ENCODE measurements at places on chromosomes 13 and 19.

- no peak for DNase-seq
These were observed 2.4 kb downstream of the COX7A1 start for GRCh38 chr19:36149673-36150406.

GRCh38 chr19:16628984-16629691 lies 1.1 kb upstream of the MED26 start:
- DNase-seq: no peak

DNA sequence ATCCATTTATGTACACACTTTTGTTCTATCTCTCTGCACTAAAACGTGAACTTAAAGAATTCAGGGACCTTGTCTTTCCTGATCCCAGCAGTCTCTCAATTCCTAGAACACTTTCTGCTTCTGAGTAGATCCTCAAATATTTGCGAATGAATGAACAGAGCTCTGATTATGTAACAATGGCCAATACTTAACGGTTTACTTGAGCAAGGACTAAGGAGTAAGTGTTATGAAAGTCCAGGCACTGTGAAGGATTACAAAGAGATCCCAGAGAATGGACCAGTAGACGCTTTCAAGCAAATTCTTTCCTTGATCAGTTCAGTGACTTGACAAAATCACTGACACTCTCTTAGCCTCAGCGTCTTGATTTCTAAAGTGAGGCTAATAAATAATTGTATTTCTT lies 514.5 kb upstream of the KLHL1 start:
- no peak for DNase-seq

- DNase-seq: no peak
These were observed 2.7 kb downstream of the ING1 start for GRCh38 chr13:110716247-110716515.

- DNase-seq: no peak
These were observed 100.9 kb downstream of the NDFIP2 start for GRCh38 chr13:79581870-79582315.

DNA sequence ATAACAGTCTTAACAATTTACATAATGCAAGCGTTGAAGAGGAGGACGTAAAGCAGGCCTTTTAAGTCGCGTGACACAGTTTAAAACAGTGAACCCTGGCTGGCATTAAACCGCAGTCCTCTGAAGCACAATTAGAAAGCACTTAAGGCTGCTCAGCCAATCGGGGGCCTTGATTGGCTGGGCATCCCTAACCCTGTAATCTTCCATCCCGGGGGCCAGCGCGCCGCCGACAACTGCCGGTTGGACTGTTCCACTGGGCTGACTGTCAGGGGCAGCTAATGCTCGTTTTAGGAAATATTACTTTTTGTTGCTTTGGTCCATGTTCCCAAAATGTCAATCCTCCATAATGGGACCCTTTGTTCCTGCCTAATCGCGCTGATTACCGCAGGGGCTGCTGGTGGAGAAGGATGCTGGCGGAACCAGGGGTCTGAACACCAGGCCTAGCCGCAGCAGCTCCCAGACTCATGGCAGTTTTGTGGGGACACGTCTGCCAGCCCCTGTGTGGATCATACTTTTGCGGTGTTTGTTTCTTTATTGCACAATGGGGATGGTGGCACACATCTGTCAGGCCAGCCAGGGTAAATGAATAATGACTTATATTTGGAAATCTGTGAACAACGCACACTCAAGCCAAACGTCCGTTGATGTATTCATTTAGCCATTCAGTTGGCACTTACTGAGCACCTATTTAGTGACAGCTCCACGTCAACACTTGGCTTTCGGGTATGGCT lies 127.1 kb upstream of the SPACA7 start:
- DNase-seq: no peak

GRCh38 chr13:109224033-109224432 lies 562.4 kb downstream of the IRS2 start:
- DNase-seq: no peak

- DNase-seq: no peak
These were observed 30.4 kb upstream of the PCDH8 start for GRCh38 chr13:52878831-52879230.

DNA sequence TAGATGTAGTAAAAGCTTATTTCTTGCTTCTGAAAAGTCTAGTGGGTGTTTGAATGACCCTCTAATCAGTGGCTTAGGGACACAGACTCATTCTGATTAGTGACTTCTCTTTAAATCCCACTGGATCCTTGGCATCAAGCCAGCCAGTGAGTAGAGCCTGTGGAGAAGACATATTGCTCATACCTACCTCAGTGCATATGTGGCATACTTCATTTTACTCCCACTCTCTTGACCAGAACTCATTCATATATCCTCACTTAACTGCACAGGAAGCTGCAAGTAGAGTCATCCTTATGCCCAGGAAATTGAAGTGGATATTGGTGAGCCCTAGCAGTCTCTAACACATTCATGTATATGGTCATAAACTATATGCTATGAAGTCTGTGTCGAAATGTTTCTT lies 148.3 kb downstream of the PDS5B start:
- DNase-seq: no peak

DNA sequence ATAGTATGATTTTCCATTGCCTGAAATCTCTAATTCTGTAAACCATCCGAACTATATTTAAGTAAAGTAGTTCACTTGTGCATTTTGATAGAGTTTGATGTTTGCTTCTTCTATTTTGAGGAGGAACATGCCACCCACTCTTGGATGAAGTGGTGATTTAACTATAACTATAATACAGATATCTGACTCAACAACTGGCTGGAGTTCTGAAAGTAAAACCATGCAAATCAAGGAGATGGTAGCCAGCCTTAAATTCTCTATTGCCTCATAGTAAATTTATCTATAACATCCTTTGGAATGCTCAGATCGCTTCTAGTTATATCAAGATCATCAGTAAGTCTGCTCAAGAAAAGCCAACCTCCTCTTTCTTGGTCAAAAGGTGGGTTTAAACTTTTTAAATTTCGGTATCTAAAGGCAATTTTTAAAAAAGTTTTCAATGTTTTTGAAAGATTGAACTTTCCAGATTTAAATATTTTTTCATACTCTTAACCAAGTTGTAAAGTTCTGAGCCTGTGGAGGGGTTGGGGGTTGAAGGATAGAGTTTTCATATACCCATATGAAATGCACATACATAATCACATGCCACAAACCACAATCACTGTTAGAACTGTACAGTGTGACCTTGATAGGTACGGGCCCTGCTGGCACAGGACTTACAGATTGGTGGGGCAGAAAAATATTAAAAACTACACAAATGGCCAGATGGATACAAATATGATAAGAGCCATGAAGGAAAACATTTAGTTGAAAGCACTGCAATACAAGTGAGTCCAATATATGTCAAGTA lies 90.5 kb upstream of the RFC3 start:
- DNase-seq: no peak

DNA sequence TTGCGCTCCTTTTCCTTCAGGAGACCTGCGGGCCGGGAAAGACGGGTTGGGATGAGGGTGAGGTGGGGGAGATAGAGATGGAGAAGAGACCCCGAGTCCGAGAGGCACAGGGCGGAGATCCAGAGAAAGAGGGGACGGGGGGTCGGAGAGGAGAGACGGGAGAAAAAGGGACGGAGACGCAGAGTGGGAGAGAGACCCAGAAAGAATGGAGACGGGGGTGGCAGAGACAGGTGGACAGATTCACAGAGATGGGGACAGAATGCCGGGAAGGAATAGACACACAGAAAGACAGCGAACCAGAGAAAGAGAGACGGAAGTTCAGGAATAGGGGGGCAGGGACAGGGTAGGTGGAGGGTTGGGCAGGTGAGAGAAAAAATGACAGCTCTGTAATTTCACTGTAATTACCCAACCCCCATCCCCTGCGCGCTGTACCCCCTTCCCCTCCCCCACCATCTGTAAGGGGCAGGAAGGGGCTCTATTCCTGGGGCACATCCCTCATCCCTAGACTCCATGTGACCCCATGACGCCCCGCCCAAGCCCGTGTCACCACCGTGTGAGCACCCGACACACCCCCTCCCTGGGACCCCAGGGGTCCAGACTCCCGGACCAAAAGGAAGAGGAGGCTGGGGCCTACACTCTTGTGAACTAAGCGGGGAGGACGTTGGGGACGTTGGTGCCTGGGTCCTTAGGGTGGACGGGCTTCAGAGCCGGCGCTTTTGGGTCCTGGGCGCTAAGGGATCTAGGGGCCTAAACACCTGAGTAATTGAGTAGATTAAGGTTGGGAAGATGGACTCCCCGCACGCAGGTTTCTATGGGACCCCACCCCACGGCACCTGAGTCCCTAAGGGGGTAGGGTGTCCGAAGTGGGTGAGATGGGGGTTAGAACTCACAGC lies 967 bp downstream of the DBP start:
- no peak for DNase-seq

DNA sequence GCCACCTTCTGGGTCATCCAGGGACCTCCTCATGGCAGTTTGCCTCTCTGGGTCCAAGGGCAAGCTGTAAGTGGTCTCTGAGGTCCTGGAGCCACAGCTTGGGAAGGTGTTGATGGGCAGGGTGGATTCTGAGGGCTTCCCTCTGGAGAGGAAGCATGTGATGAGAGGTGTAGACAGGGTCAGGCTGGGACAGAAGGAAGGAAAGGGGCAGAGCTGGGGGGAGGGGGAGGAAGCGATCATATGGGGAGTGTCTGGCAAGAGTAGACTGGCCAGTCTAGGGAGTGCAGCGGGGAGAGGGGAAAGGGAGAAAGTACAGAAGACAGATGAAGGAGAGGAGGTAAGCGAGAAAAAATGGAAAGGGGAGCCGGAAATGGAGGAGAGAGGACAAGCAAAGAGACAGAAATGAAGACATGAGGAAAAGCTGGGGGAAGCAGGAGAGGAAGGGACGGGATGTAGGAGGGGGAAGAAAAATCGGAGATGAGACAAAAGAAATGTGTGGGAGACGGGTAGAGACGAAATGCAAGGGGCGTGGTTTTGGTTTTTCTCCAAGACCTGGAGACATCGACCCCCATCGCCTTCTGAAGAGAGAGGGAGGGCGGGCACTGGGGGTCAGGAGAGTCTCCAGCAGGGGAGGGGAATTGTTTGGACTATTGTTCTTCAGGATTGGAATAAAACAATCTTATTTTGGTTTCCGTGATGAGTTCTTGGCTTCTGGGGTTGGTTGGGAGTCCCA lies 26.6 kb downstream of the ZSWIM9 start:
- DNase-seq: no peak

- no peak for DNase-seq
These were observed 11.2 kb upstream of the IL4I1 start for GRCh38 chr19:49907745-49908446.

GRCh38 chr13:49395451-49395865 lies 48.4 kb downstream of the CAB39L start:
- DNase-seq: no peak

DNA sequence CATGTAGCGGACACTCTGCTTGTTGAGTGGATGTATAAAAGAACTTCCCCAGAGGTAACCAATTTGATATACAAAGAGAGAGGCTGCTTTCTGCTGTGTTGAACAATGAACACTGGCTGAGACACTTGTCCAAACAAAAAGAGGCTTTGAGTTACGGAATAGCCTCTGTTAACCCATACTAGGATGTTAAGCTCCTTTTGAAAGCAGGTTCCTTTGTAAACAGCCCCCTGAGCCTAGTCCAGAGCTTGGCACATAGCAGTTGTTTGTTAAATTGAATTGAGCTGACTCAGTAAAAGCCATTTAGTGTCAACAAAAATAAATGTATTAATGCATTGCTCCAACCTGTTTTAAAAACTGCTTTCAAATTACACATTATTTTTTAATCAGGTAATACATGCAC lies 200.1 kb downstream of the MZT1 start:
- DNase-seq: no peak

- DNase-seq: no peak
These were observed 11.7 kb downstream of the ATP7B start for GRCh38 chr13:51999510-51999911.

GRCh38 chr13:73338389-73338788 lies 279.6 kb downstream of the KLF5 start:
- DNase-seq: no peak

DNA sequence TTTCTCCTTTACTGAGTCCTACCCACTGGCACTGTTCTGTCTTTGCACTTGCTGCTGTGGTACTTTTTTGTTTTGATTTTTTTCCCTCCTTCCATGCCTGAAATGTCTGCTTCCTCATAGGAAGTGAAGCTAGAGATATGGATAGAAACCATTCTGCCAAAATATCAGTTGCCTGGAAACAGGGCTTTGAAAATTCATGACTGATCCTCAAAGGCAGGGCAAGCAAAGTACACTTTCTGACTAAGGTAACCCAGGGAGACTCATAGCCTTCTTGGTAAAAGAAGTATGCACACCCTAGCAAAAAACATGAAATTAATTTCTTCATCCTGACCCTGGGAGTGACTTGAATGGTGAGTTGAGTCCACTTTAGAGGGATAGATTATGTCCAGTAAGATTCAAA lies 329.8 kb downstream of the MYO16 start:
- DNase-seq: no peak

DNA sequence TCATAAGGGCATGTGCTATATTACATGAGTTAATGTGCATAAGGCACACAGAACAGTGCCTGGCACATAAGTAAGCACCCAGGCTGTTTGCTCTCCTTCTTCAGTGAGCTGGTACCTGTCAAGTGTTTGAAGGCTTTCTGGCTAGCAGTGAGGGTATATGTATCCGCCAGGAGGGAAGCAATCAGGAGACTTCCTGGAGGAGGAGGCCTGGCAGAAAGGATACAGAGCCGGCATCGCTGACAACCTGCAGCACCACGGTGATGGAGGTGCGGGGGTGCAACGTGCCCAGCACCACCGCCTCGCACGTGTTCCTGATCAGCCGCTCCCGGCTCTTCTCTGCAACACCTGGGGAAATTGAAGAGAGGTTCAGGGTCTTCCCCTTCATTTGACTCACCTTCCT lies 5.5 kb downstream of the EXOSC5 start:
- no peak for DNase-seq
